ENCODE measurements at places on chromosomes 7 and 10.

DNA sequence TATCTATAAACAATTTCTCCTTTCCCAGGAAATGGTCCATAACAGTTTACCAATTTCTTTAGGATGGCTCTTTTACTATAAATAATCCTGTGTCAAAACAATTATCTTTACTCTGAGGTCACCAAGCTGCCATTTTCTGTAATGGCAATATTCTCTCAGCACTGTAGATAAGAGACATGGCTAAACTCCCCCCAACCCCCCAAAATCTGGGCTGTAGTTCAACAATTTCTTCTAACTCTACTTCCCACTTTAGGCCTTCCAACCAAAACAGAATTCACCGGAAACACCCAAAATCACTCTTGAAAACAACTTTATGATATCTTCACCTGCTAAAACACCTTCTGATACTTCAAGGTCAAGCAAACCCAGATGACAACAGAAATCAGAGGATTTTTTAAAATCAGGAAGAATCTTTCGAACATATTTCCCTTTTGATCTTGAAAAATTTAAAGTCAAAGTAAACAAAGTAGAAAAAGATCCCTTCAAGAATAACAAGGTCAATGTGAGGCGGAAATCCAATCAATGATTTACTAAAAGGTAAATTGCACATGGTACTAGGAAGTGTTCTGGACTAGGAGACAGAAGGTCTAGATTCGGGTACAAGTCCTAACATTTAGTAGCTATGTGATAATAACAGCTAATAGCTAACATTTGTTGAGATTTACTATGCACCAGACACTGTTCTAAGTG is 176.8 kb downstream of the CPEB3 start:
- no peak for DNase-seq

GRCh38 chr7:83362871-83363550 is 200.3 kb upstream of the PCLO start:
- DNase-seq: no peak

- no peak for DNase-seq
Measured at GRCh38 chr10:21146436-21146789, 249.3 kb upstream of the NEBL start.

- DNase-seq: no peak
Measured at GRCh38 chr7:138890499-138891445, 90.4 kb downstream of the KIAA1549 start.

GRCh38 chr10:49398000-49398861 is 2.3 kb upstream of the DRGX start:
- peak; percentile 19 for DNase-seq

DNA sequence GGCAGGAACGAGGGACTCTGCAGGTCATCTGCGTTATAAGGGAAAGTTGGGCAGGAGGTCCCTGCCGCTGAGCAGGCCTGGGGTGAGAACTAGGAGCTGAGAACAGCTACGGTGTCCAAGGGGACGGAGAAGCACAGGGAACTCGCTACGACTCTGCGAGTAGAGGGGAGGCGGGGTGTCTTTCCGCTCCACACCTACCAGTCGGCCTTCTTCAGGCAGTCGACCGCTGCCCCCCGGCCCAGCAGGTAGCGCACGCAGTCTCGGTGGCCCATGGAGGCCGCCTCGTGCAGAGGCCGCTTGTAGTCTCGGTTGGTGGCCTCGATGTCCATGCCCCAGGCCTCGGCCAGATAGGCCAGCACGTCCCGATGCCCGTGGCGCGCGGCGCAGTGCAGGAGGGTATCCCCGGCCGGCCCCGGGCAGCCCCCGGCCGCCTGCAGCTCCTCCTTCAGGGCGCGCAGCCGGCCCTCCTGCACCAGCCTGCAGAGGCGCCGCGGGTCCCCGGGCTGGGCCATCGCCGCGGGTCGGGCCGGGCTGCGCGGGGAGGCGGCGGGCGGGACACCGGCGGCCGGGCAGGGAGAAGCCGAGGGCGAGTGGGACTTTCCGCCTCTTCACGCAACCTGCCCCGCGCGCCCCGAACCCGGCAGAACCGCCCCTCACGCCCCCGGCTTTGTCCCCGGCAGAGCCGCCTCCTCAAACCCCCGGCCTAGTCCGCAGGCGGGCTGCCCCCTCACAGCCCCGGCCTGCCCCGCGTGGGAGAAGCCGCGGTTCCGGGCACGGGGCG is 660 bp downstream of the ANKRD16 start:
- peak; percentile 21 for DNase-seq

DNA sequence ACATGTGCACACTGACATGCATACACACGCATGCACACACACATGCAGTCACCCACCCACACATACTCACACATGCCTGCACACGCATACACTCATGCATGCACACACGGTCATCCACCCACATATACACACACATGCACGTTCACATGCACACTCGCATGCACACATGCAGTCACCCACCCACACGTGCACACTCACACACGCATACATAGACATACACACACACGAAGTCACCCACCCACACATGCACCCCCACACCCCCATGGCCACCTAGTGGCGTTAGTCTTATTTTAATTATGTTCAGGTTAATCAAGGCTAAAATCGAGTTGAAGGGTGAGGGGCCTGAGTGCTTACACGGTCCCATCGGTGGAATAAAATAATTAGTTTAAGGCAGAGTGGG is 96.8 kb downstream of the DNAJB6 start:
- DNase-seq: no peak

- no peak for DNase-seq
Measured at GRCh38 chr10:110629680-110630191, 14.4 kb upstream of the RBM20 start.

GRCh38 chr7:30829471-30829870 is 58.3 kb downstream of the MINDY4 start:
- no peak for DNase-seq

DNA sequence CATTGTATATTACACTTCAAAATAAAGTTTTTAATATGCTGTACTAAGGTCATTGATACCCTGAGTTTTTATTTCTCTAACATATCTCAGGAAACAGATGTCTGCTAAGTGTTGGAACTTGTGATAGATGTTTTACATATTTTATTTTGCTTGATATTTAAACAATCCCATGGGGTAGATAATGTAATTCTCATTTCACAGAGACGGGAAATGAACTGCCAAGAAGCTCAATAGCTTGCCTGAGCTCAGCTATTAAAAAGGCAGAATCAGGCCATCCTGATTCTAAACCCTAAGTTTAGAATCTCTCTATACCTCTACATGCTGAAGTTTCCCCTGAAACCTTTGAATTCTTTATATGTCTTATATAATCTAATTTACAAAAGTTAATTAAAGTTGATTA is 126.3 kb downstream of the LRRC18 start:
- DNase-seq: no peak
